Stimulated activated CD8-positive, alpha-beta memory T cell treated with anti-CD3 and anti-CD28 coated beads, Interleukin-7, amount 100 ng/mL, for 48 hours (primary cell): ENCODE measurements at places on chromosomes 1 and 21.

GRCh38 chr1:27588256-27589232, 15.4 kb downstream of the AHDC1 start:
- DNase-seq = no peak

DNA sequence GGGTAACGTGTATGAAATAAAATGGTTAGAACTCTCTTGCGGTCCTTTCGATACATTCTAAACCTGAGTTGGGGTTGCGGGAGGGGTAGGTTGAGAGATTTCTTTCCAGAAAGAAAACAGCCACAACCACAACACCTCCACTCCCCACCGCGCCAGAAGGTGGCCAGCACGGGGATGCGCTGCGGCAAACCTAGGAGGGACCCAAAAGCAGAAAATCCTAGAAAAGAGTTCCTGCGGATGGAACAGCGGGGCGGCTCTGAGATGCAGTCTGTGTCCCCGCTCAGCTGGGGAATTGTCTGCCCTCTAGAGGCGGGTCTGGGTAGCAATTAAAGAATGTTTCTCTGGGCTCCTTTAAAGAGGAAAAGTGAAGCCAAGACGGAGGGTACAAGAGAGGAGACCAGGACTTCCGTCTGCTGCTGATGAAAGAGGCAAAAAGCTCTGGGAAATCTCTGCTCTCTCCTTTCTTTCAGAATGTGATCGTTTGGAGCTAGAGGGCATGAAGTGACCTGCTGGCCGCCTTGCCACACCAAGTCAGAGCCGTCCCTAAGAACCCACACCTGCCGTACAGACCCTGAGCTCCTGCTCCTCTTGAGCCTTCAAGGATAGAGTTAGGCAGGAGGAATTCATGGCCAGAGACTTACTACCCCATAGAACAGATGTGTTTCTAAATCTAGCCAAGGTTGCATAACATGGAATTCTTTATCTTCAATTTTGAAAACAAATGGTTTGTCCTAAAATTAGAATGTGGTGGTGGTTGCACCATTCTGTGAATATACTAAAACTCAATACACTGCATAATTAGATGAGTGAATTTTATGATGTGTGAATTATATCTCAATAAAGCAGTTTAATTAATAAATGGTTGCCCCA, 46.5 kb upstream of the COA6 start:
- peak; percentile 24 for DNase-seq

DNA sequence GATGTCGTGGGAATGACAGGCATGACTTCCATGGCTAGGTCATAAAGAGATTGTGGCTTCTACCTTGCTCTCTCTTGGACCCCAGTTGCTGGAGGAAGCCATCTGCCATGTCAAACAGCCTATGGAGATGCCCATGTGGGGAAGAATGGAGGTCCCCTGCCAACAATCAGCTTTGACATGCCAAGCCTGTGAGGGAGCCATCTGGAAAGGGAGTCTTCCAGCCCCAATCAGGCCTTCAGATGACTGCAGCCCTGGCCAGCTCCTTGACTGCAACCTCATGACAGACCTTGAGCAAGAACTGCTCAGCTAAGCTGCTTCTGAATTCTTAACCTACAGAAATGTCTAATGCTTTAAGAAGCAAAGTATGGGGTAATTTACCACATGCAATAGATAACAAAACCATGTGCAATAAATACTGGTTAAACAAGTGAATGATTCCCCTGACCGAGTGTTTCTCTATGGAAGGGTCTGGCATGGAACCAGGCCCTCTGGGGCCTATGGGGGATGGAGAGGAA, 187.1 kb downstream of the HIVEP3 start:
- no peak for DNase-seq

- DNase-seq = no peak
Measured at GRCh38 chr1:31793586-31794285, 22.1 kb downstream of the SPOCD1 start.

DNA sequence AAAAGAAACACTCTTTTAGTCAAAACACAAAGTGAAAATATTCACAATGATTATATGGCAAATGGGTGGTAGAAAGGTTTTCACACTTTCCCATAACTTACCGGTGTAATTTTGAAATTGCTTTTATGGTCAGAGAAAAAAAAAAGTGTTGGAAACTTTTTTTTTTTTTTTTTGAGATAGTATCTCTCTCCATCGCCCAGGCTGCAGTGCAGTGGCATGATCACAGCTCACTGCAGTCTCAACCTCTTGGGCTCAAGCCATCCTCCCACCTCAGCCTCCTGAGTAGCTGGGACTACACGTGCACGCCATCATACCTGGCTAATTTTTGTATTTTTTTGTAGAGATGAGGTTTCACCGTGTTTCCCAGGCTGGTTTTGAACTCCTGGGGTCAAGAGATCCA, 3.3 kb downstream of the IFNGR2 start:
- no peak for DNase-seq

GRCh38 chr1:245166471-245166885, 11.7 kb downstream of the KIF26B start:
- no peak for DNase-seq
